ENCODE measurements at places on chromosomes 1 and 21.

DNA sequence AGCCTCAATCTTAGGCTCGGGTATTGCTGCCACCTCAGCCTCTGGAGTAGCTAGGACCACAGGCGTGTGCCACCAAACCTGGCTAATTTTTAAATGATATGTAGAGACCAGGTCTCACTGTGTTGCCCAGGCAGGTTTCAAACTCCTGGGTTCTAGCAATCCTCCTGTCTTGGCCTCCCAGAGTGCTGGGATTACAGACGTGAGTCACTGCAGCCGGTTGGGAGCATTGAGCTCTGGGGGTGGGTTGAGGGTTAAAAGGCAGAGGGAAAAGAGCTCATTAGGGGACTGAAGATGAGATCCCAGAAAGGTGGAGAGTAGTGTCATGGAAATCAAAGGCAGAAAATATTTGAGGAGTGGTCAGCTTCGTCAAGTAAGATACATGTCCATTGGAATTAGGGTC lies 7.1 kb downstream of the RAD54L start:
- DNase-seq, result no peak

DNA sequence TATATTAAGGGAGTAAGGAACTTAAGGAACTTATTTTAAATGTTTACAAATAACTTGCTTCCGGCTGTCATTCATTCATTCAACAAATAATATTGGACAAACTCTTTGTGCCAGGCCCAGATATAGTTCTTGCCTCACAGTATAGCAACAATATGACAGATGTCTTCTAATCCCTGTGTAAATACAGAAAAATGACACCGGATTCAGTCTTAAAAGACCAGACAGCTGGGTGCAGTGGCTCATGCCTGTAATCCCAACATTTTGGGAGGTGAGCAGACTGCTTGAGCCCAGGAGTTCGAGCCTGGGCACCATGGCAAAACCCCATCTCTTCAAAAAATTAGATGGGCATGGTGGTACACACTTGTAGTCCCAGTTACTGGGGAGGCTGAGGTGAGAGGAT lies 23.7 kb downstream of the EIF2B3 start:
- no peak for DNase-seq

GRCh38 chr1:43225168-43225567 lies 44.6 kb upstream of the TMEM125 start:
- no peak for DNase-seq

DNA sequence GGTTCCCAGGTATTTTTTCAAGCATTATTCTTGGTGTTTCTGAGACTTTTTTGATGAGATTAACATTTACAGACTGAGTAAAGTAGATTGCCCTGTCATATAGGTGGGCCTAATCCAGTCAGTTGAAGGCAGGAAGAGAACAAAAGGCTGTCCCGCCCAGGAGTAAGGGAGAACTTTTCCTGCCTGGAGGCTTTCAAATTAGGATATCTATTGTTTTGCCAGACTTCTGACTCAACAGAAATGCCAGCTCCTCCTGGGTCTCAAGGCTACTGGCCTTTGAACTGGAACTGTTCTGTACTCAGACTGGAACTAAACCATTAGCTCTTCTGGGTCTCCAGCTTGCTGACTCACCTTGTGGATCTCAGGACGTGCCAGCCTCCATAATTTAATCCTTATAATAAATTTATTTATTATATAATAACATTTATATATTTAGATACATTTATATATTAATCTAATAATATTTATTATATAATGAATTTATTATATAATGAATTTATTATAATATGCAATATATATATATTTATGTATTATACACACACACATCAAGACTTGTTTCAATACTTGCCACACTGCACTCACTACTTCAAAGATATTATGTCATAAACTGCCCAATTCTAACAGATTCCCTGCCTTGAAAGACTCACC lies 510.8 kb upstream of the B3GALT2 start:
- DNase-seq, result no peak

DNA sequence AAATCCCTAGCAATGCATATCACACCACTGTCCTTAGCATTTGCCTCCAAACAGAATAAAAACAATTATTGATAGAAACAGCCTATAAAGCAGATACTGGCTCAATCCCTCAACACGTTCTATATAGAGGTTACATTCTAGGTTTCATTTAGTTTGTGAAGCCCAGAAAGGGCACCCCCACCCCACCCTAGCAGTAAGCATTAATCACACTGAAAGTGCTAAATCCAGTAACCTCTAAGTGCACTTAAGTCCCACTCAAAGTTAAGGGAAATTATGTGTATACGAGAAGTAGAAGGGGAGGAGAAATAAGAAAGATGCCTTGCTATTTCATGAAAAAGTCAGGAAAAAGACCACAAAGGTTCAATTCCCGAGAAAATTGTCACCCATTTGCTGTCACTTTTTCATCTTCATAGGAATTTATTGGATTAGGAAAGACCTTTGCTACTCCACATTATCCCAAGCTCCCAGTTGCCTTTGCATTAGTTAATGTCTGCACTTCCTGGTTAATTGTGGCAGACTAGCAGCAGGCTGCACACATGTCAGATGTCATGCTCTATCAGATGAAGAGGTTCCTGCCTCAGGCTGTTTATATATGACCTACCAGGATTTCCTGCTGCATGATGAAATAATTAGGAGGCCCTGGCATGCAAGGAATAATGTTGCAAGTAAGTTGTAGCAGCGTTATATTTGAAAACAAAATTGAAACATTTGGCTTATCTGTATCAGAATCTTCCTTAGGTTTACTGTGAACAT lies 54.5 kb upstream of the LHX8 start:
- DNase-seq, result no peak

DNA sequence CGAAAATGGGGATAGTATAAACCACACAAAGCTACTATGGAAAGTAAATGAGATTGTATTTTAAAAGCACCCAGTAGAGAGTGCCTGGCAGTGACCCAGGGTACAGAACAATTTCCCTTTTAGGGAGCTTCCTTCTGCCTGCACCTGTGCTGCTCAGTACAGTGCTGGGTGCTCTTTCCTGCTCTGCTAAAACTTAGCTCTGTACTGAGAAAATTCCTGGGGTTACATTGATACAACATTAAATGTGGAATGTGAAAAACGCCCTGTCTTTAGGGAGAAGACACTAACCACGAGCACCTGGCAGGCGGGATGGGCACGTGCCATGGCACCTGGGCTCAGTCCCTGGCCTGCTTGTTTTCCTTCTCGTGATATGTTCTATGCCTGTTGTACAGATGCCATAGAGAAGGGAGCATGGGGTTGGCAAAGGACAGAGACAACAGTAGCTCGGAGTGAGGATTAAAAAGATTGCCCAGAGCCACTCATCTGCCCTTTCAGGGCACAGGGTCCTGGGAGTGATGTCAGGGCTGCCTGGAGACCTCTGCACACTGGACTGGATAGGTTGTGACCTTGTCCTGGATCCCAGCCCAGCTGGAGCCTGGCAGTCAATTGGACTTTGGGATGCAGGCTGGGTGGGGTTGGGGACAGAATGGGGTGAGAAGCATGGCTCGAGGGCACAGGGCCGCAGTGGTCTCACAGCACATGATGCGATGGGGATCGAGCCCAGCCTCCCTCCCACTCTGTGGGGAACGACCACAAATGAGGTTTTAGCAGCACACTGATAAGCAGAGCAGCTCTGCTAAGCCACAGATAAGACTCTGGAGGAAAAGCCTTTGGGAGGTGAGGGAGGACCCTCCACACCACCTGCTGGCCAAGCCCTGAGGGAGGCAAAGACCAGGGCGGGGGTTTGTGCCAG lies 4.2 kb downstream of the SPATA46 start:
- DNase-seq, result no peak

- no peak for DNase-seq
Measured at GRCh38 chr1:167086768-167087167, 3.4 kb downstream of the GPA33 start.

DNA sequence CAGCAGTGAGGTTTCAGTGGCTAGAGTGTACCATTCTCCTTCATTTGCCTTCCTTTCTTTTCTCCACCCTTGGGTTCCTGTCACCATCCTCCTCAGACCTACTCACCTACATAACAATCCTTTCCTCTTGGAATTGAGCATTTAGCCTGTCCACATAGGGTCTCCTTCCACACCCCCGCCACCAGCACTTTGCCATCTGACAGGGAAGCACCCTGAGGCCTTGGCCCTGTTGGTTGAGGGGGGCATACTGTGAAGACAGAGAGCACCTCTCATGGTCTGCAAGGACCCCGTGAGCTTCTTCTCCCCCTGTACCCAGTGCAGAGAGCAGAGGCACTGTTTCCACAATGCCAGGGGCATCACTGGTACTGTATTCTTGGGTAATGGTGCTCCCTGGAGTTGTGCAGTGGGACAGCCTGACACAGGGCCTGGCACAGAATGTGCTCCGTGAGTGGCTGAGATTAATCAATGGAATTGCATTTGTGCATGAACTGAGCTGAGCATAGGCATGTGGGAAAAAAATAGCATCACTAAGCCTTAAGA lies 14.9 kb upstream of the SLC5A9 start:
- DNase-seq, result no peak

DNA sequence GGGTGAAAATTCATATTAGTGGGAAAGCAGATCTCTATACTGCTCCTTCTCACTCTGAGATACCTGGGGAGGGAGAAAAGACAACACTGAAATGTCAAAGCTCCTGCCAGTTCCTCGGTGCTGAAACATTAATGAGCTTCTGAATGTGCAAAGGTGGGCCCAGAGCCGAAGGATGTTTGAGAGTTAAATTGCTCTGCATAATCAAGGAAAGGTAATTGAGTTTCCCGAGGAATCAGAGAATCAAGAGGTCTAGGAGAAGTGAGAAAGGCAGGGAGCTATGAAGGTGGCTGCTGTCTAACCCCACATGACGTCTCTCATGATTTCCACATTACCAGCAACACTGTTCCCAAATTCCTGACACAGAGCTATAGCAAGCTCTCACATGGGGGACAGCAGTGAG lies 346.7 kb downstream of the SMYD3 start:
- no peak for DNase-seq

GRCh38 chr1:44119525-44119924 lies 904 bp downstream of the KLF17 start:
- DNase-seq, result no peak

- no peak for DNase-seq
Measured at GRCh38 chr1:194908643-194909042, 1699.6 kb downstream of the KCNT2 start.

GRCh38 chr1:157376681-157377080 lies 175.6 kb downstream of the FCRL5 start:
- no peak for DNase-seq

- peak; percentile 72 for DNase-seq
Measured at GRCh38 chr1:157490467-157491165, 61.7 kb downstream of the FCRL5 start.

DNA sequence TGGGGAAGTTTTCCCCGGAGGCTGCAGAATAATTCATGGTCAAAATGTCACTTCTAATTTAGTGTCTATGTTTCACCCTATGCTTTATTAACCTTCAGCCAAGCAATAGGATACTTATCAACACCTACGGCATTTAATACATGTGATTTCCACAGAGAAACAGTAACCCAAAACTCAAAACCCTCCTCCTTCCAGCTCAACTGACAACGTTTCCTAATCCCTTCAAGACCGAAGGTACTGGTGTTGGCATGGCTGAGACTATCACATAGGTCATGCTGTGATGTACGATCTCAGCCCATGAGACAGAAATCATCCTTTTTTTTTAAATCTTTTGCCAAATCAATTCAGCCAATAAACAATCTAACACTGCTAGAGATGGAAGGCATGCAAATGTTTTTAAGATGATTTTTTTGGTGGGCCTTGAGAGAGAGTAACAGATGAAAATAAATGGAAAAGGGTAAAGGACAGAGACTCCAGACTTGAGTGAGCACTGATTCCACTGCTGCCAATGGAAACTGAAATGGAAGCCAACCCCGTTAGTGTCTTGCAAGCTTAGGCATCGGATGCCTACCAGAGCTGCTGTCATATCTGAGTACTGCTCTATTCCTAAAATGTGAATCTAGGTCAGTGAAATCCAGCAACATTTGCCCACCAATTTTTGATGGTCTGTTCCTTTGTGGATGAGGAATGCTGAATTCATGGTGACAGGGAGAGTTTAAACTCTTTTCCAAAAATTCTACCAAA lies 63.4 kb upstream of the BCL10 start:
- no peak for DNase-seq

GRCh38 chr1:168970926-168971659 lies 135.4 kb upstream of the ATP1B1 start:
- DNase-seq, result no peak

All from ascending aorta (tissue), 2 donors.